GM23338 (cell line): ENCODE measurements at places on chromosomes 16 and 17. TPM values are rescaled to one million over a fixed set of nuclear protein-coding genes. Genes with fewer than 3 reads are reported as not detected.
A peak's percentile ranks its signal among the peaks of the same experiment; 100 is the strongest.

DNA sequence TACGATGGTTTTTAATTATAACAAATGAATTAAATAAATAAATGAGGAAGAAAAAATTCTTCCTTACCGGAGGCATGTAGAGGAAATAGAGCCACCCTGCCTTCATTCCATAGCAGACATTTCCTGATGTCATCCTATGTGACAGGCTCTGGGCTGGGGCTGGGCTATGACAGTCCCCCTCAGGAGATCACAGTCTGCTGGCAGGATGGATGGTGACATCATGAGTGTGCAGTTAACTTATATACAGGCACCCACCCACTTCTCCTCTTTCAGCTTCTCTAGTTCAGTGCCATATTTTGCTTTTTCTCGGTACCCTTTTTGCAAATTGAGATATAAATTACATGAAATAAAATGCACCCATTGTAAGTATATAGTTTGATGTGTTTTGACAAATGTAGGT lies 6.4 kb upstream of the CMTM3 start:
- no peak for DNase-seq

DNA sequence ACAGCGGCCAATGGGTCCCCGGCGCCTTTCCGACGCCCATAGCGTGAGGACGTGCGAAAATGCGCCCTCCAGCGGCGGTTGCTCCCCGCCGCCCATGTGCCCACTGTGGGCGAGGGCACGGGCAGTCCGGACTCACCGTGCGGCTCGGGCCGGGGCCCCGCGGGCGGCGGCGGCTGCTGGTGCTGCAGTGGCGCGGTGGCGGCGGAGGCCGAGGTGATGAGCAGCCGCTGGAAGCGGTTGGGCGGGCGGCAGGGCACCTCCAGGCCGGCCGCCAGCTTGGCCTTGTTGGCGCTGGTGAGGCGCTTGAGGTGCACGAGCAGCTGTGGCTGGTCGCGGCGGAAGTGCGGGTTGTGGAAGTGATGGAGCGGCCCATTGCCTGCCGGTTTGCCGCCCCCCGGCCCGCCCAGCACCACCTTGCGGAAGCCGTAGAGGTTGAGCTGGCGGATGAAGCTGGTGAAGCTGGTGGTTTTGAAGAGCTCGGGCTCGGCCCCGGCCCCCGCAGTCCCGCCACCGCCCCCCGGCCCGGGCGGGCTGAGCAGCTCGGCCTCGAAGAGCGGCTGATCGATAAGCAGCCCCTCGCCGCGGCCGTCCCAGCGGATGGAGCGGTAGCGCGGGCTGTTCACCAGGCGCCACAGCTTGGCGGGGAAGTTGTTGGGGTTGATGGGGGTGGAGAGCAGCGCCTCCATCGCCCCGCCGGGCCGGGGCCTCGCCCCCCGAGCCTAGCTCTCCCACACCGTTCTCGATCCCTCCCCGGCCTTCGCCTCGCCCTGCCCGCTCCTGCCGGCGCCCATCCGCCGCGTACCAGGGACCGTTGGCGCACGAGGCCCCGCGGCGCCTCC lies at the start of gene HSF5:
Gene HSF5, minus strand, starts transcription at position 820 of the 839 bp plus-strand sequence. Its CDS starts 134 bp downstream, at position 686.
- DNase-seq = peak; percentile 87

DNA sequence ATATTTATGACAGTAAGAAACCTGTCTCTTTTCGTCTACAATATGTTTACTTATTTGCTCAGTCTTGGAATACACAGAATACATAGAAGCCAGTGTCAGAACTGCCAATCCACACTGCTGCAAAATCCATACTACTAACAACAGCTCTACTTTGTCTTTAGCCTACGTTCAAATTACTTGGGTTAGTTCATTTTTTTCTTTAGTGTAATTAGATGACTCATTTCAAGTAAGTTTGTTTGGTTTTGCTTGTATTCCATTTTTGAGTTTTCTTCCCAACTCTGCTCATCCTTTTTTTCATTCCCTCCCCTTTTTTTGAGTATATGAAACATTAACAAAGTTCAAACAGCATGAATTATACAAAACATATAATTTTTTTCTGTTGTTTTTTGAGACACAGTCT lies 16.9 kb downstream of the CMC2 start:
- DNase-seq = no peak

DNA sequence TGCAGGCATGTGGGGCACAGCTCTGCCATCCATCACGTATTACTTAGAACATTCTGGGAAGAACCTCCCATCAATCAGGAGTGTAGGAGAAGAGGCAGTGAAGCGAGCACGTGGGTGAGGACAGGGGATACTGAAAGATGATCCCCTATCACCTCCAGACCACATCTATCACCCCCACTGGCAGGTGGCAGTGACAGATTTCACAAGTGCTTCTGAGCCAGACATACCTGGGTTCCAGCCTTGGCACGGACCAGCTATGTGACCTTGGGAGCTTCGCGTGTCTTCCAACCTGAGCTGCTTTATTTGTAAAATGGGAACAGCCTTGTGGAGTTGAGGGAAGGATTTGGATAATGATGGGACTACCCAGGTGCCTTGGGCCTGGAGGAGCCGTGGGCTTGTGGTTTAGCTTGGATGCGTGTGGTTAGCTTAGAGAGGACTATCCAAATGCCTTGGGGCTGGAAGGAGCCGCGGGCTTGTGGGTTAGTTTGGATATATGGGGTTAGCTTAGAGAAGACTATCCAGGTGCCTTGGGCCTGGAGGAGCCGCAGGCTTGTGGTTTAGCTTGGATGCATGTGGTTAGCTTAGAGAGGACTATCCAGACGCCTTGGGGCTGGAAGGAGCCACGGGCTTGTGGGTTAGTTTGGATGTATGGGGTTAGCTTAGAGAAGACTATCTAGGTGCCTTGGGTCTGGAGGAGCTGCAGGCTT lies 206.4 kb downstream of the ENGASE start:
- no peak for DNase-seq

- DNase-seq = no peak
Observed at GRCh38 chr16:65697065-65697464, 575.2 kb upstream of the CDH11 start.

DNA sequence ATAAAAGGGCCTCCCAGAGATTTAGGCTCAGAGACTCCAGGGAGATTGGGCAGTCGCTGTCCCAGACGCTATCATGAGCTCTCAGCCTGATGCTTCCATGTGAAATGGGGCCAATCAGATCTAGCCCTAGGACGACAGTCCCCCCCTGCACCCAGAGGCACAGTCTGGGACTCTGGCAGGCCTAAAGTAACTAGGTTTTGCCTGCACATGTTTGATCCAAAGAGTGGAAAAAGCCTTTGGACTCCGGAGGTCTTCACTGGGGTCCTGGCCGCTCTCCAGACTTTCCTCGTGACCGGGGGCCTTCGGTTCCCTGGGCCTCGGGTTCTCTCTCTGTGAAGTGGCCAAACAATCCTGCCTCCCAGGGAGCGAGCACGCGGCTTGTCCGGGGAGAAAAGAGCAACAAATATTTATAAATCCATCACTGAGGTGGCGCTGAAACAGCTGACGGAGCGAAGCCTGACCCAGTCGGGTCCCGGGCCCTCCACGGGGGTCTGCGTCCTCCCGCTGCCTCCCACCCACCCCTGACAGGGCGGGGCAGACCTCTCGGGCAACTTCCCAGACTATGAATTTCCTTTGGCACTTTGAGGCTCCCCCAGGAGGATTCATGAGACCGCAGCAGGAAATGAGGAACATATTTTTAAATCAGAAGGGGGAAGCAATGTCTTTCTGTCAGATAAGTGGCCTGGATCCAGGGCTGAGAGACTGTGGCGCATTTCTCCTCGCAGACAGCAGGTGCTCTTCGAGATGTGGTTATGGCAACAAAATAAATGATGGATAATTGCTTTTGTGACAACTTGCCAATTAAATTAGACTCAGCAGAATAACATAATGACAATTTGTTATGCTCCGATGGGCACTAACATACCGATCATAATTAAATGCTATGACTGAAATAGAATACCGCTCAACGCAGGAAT lies 38.9 kb downstream of the MRPS23 start:
- DNase-seq = no peak

DNA sequence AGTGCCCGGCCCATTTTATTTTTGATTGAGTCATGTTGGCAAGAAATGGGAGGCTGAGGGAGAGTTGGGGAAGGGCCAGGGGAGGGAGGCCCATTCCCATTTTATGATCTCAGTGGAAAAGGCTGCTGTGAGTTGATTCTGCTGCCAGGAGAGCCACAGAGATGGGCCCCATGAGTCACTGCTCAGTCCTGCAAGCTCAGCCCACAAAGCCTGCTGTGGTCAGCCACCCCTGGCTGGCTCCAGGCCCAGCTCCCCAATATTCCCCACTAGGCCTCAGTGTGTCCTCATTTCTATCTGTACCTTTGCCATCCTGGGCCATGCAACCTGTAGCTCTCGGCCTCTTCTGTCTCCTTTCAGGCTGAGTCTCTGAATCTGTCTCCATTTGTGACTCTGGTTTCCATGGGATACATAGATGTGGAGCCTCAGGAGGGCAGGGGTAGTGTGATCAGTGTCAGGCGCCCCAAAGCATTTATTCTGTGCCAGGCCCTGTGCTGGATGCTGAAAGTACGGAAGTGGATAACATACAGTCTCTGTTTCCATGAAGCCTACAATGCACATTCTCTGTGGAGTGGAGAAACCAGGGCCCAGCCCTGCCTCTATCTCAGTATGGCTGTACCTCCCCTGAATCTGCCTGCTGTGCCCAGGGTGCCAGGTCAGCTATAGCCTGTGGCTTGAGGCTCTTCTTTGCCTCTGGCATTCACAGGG lies 1.9 kb upstream of the PLEKHG4 start:
- no peak for DNase-seq

- DNase-seq = no peak
Observed at GRCh38 chr17:20999044-20999573, 43.7 kb downstream of the USP22 start.

DNA sequence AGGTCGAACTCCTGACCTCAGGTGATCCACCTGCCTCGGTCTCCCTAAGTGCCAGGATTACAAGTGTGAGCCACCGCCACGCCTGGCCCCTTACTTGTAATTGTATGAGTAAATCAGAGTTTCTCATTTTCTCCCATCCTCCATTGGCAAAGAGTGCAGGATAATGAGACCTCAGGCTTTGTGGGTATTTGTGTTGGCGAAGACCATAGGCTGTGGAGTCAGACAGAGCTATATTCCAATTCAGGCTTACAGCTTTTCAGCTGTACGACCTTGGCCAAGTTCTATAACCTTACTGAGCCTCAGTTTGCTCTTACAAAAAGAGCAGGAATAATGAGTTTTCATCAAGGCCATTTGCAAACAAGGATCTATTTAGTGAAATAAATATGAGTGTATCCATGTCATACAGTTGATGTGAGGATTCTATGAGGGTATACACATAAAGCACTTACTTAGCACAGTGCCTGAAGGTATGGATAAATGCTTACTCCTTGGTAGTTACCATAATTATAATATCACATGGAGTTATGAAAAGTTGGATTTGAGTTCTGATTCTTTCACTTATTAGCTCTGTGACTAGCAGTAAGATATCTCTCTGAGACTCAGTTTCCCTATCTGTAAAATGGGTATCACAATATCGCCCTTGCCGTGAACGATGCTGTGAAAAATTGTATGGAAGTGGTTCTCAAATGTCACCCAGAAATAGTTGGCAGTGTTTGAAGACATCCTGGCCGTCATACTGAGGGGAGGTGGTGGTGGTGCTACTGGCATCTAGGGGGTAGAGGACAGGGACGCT lies 25.6 kb upstream of the CPPED1 start:
- no peak for DNase-seq

CCDC102A gene
- polyA plus RNA-seq = 2.0 and 3.2 TPM in 2 replicates

SLC5A10 gene
- not detected in 2 replicates for polyA plus RNA-seq

KRTAP2-1 gene
- not detected in 2 replicates for polyA plus RNA-seq

CCDC78 gene
- polyA plus RNA-seq = 8.7 and 10.5 TPM in 2 replicates

CDH3 gene
- polyA plus RNA-seq = 73.6 and 78.0 TPM in 2 replicates

RNF227 gene
- 0.35 and 0.42 TPM in 2 replicates for polyA plus RNA-seq

PDE6G gene
- 9.0 and 11.4 TPM in 2 replicates for polyA plus RNA-seq

KRTAP17-1 gene
- not detected in 2 replicates for polyA plus RNA-seq
